ENCODE measurements at places on chromosomes 4 and X. TPM values are rescaled to one million over a fixed set of nuclear protein-coding genes. Genes with fewer than 3 reads are reported as not detected.

Gene CD38
- total RNA-seq, result 0.94 TPM

DNA sequence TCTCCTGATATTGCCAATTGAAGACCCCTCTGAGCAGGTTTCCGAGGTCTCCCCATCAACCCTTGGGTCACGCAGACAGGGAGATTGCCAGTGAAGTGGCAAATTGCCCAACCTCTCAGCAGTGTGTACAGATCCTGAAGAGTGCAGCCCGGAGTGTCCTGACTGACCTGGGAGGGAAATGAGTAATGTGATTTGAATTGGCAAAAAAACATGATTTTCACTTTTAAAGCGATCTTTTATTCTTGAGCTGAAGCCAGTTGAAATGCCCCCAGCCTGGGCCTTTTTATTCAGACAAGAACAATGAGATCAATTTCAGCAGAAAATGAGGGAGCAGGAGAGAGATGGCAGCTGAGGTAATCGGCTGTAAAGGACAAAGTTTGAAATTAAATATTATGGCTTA is 401.8 kb downstream of the RAPGEF2 start:
- no peaks in the 10 kb centered on the region for H3K27me3 ChIP-seq
- H3K36me3 ChIP-seq, result no peaks in the 10 kb centered on the region
- no peak overlapping the region for H3K27ac ChIP-seq
- H3K4me3 ChIP-seq, result peak overlapping the region; percentile 37

GRCh38 chr4:78945651-78946179 is 6.5 kb upstream of the PAQR3 start:
- no peaks in the 10 kb centered on the region for H3K4me1 ChIP-seq
- DNase-seq, result peak; percentile 41
- H3K27me3 ChIP-seq, result peaks cover 4% of the 10 kb centered on the region
- no peak overlapping the region for H3K4me3 ChIP-seq

Gene AREG
- 1.5 TPM for total RNA-seq

Gene AWAT2
- total RNA-seq, result not detected

DNA sequence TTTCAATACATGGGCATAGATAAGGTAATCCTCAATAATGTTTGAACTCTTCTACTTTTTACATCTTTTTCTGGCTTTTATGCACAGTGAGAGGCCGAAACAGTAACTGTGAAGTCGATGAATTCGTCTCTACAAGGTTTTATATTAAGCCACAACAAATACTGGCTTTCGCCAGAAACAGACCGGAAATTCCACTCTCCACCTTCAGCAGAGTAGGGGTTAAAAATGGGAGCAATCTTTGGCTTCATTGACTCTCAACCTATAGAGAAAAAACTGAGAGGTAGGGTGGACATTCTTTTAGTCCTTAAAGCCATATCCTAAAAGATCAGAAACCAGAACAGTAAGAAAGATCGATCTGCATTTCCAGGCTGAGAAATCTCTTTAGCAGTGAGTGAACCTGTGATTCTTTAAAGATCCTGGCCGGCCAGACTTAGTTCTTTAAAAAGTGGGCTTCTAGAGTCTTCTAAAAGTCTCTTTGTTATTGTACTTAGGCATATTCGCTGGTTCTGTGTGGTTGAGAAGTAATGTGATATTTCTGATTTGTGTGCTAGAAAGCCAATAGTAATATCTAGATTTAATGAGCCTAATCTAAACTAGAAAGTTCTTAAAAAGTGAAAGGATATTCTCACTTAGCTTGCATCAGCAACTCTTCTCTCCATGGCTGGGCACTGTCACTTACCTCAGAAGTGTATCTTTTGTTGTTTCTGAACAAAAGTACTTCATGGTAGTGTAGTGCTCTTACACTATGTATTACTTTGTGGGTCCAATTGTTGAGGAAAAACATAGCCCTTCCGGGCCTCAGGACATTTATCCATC is 2.0 kb downstream of the HSPA4L start:
- no peak for DNase-seq
- no peak overlapping the region for H3K4me3 ChIP-seq
- H3K27me3 ChIP-seq, result no peaks in the 10 kb centered on the region
- no peaks in the 10 kb centered on the region for H3K36me3 ChIP-seq
- no peak overlapping the region for H3K27ac ChIP-seq

- H3K27ac ChIP-seq, result no peak overlapping the region
- no peaks in the 10 kb centered on the region for H3K36me3 ChIP-seq
- no peaks in the 10 kb centered on the region for H3K27me3 ChIP-seq
Observed at GRCh38 chrX:42241421-42241820, 318.1 kb upstream of the CASK start.

Gene LUZP4
- total RNA-seq, result not detected

DNA sequence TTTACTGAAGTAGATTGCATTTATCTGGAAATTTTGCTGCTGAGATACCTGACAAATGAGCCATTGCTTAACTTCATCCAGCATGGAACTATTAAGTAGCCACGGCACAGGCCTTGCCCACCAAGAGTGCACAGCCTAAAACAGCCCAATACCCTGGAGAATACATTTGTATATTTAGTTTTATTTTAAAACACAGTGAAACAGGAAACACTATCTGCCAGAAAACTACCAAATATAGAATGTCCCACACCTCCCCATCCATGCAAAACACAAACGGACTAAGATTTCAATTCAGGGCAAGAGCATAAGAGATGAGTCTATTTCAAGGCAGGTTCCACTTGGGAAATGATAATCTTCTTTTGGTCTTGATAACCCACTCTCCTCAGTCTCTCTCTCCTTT is 57.1 kb downstream of the MAML3 start:
- H3K4me3 ChIP-seq, result no peak overlapping the region
- no peaks in the 10 kb centered on the region for H3K36me3 ChIP-seq
- DNase-seq, result no peak
- H3K4me1 ChIP-seq, result peaks cover 66% of the 10 kb centered on the region
- H3K27me3 ChIP-seq, result no peaks in the 10 kb centered on the region

DNA sequence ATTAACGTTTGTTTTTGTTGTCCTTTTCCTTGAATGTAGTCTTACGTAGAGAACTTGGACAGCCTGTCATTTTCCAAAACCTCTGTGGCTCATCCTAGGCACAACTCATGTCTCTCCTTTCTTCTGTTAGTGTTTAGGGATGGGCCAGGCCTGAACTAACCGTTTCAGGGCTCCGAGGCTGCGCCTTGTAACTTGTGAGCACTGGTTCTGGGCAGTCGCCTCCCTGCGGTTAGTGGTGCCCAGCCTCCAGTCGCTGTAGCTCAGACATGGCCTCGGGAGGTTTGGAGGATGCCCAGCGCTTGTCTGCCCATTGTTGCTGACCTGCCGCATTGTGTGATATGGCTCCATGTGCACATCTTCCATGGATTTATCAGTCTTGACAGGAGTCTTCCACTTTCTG is 32.8 kb downstream of the TMEM131L start:
- no peaks in the 10 kb centered on the region for H3K36me3 ChIP-seq
- DNase-seq, result no peak
- H3K4me3 ChIP-seq, result no peak overlapping the region

DNA sequence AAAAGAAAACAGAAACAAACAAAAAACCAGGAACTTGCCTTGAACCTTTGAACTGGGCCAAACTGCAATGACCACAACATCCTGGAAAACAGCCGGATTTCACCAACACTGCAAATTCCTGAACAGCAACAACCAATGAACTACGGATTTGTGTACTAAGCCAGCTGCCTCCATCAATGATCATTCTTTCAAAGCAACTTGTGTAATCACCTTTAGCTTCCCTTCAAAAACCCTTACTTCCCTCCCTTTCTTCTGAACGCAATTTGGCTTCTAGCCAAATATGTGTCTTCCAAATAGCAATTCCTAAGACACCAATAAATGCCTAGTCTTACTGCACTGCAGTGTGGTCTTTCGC is 98.5 kb upstream of the FAM47C start:
- no peak overlapping the region for H3K4me3 ChIP-seq
- no peak overlapping the region for H3K27ac ChIP-seq
- H3K4me1 ChIP-seq, result no peaks in the 10 kb centered on the region
- no peak for DNase-seq

GRCh38 chr4:31983677-31984076 is 1263.5 kb downstream of the PCDH7 start:
- H3K4me3 ChIP-seq, result no peak overlapping the region
- DNase-seq, result no peak
- H3K4me1 ChIP-seq, result no peaks in the 10 kb centered on the region
- H3K36me3 ChIP-seq, result no peaks in the 10 kb centered on the region
- H3K27me3 ChIP-seq, result no peaks in the 10 kb centered on the region

DNA sequence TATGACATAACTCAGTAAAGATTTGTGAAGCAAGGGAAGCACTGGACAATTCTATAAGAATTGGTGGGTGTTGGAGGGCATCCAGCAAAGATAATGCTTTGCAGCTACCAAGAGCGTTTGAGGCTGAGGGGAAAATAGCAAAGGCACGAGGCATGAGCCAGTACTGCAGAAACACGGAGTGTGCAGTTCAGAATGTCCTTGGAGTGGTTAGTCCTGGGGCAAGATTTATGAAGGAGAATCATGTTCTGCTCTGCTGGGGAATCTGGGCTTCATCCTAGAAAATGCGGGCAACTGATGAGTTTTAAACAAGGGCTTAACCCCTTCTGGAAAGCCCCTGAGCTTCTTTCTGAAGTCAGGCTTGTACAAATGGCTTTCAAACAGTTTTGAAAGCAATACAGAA is 452.5 kb downstream of the IL15 start:
- H3K4me1 ChIP-seq, result peaks cover 28% of the 10 kb centered on the region
- no peaks in the 10 kb centered on the region for H3K36me3 ChIP-seq
- no peaks in the 10 kb centered on the region for H3K27me3 ChIP-seq
- peak; percentile 69 for DNase-seq

DNA sequence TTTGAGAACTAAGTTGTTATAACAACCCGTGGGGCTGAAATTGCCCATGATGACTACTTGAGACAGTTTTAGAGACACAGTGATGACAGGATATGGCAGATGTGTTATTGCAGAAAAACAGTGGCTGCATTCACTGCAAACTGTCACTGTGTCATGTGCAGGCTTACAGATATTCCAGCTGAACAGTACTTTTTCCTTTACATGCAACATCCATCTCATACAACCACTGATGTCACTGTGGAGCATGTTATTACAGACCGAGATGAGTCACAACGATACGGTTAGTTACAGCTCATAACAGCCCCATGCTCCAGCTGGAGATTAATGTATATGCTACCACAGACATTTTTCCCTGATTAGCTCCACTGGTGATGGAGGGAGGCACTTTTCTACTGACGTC is 207.4 kb downstream of the TMA16 start:
- H3K36me3 ChIP-seq, result no peaks in the 10 kb centered on the region
- peak; percentile 80 for DNase-seq
- H3K27me3 ChIP-seq, result no peaks in the 10 kb centered on the region
- no peak overlapping the region for H3K4me3 ChIP-seq

GRCh38 chr4:26248647-26249046 is 72.2 kb upstream of the RBPJ start:
- no peaks in the 10 kb centered on the region for H3K36me3 ChIP-seq
- H3K27ac ChIP-seq, result no peak overlapping the region
- peak; percentile 51 for DNase-seq
- H3K4me1 ChIP-seq, result peaks cover 3% of the 10 kb centered on the region
- H3K4me3 ChIP-seq, result no peak overlapping the region

DNA sequence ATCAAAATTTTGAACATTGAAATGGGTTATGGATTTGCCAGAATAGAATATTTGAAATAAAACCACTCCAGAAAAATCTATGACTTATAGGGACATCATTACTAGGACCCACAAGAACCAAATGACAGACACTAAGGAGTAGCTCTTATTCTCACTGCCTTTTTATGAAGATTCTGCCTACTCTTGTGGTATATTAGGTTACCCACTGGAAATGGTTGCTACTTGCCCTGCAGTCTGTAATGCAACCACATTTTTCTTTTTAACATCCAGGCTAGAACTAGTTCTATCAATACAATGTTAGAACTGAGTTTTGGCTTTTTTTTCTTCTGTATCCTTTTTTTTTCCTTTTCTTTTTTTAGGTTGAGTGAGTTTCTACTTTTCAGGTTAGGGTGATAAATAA is 158.9 kb downstream of the PPP1R2C start:
- H3K36me3 ChIP-seq, result no peaks in the 10 kb centered on the region
- no peaks in the 10 kb centered on the region for H3K27me3 ChIP-seq
- H3K27ac ChIP-seq, result no peak overlapping the region
- H3K4me3 ChIP-seq, result no peak overlapping the region
- H3K4me1 ChIP-seq, result no peaks in the 10 kb centered on the region

- no peak overlapping the region for H3K27ac ChIP-seq
- H3K27me3 ChIP-seq, result no peaks in the 10 kb centered on the region
- H3K4me3 ChIP-seq, result no peak overlapping the region
Observed at GRCh38 chrX:85365370-85365995, 14.0 kb downstream of the POF1B start.

- H3K27ac ChIP-seq, result peak overlapping the region; percentile 53
- H3K36me3 ChIP-seq, result no peaks in the 10 kb centered on the region
- peak; percentile 49 for DNase-seq
- peaks cover 23% of the 10 kb centered on the region for H3K4me1 ChIP-seq
- no peaks in the 10 kb centered on the region for H3K27me3 ChIP-seq
Observed at GRCh38 chr4:111066887-111067286, 444.0 kb upstream of the PITX2 start.

- H3K4me1 ChIP-seq, result peaks cover 7% of the 10 kb centered on the region
- no peaks in the 10 kb centered on the region for H3K27me3 ChIP-seq
- H3K27ac ChIP-seq, result no peak overlapping the region
- no peaks in the 10 kb centered on the region for H3K36me3 ChIP-seq
Observed at GRCh38 chr4:143390764-143391163, 54.1 kb downstream of the GAB1 start.

DNA sequence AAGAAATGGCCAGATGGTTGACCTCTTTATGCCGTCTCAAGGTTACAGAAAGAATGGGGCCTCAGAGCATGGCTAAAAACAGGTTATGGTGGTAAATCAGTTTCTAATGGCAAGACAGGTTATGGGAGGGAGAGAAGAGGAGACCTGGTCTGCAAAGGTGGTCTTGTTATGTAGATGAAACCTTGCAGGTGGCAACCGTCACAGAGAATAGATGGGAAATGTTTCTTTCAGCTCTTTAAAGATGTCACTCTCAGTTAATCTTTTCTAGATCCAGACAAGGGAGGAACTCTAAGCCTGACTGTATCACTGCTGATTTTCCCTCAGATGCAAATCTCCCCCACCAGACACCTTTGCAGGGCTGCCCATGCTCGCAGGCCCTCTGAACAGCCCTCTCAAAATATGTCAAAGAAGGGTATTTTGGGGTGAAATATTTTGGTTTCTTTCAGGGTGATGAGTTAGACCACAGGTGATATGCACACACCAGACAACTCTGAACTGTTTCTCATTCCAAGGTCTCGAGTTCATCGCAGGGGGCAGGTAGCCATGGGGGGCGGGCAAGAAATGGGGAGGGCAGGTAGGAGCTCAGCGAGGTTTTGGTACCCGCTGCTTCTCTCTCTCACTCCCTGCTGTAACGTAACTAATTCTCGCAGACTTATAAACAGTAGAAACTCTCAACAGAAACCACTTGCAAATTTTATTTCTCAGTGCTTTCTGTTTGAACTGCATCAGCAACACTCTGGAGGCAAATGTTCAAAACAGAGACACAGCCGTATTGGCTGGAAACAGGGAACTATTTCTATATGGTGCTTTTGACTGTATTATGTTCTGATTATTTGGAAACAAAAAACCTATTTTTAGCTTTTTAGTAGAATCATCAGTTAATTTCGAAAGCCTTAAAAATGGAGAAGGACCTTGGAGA is 32.4 kb downstream of the CASP3 start:
- no peaks in the 10 kb centered on the region for H3K27me3 ChIP-seq
- H3K4me3 ChIP-seq, result no peak overlapping the region
- H3K27ac ChIP-seq, result no peak overlapping the region
- H3K36me3 ChIP-seq, result no peaks in the 10 kb centered on the region
- H3K4me1 ChIP-seq, result no peaks in the 10 kb centered on the region
